ENCODE measurements at places on chromosomes 7 and 10. TPM values are rescaled to one million over a fixed set of nuclear protein-coding genes. Genes with fewer than 3 reads are reported as not detected.
A peak's percentile ranks its signal among the peaks of the same experiment; 100 is the strongest.

DNA sequence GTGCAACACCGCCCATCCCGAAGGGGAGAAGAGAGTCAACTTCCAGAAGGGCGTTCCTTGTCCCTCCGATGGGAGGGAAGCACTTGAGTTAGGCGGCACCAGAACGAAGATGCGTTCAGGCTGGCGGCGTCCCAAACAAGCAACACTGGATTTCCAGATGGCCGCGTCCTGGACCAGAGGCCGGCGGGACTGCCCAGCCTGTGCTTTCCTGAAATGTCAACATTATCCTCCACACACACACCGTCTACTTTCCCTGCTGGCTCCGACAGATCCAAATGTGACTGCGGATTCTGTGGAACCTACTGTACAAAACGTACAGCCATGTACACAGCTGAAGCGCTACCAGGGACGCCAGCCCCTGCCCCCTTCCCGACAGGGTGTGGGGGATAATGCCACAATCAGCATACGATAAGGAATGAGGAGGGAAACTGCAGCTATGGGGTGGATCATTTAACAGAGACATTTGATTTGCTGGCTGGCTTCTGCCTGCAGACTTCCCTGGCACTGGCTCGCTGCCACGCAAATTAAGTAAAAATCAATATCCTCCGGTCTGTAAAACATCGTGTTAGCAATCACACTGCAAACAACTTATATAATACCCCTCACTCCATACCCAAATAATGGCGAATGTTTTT, 82.1 kb downstream of the ZRANB1 start:
- no peak for DNase-seq
- H3K4me1 ChIP-seq: peaks cover 9% of the 10 kb centered on the region
- H3K36me3 ChIP-seq: no peaks in the 10 kb centered on the region
- H3K27me3 ChIP-seq: no peaks in the 10 kb centered on the region
- H3K27ac ChIP-seq: no peak overlapping the region

- no peaks in the 10 kb centered on the region for H3K36me3 ChIP-seq
- H3K27ac ChIP-seq: no peak overlapping the region
- no peaks in the 10 kb centered on the region for H3K27me3 ChIP-seq
- no peak overlapping the region for H3K4me3 ChIP-seq
- no peaks in the 10 kb centered on the region for H3K4me1 ChIP-seq
- DNase-seq: no peak
These were observed 38.8 kb downstream of the VPS41 start for GRCh38 chr7:38870147-38870546.

DNA sequence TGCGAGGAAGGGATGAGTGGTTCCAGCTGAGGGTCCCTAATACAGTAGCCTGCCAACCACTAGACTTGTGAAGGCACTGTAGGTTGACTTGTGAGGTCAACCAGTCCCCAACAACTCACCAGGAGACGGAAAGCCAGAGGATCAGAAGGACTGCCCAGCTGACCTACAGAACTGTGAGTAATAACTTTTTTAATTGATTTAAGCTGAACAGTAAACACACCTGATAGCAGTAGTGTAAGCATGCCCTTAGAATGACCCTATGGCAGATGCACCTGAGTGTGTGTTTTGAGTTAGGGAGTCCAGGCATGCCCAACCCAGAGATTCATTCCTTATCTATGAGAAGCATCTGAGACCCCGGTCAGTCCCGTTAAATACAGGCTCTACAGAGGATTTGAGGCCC, 14.1 kb downstream of the PRLHR start:
- no peak overlapping the region for H3K4me3 ChIP-seq
- DNase-seq: no peak
- no peaks in the 10 kb centered on the region for H3K36me3 ChIP-seq
- H3K27me3 ChIP-seq: peaks cover 9% of the 10 kb centered on the region

DNA sequence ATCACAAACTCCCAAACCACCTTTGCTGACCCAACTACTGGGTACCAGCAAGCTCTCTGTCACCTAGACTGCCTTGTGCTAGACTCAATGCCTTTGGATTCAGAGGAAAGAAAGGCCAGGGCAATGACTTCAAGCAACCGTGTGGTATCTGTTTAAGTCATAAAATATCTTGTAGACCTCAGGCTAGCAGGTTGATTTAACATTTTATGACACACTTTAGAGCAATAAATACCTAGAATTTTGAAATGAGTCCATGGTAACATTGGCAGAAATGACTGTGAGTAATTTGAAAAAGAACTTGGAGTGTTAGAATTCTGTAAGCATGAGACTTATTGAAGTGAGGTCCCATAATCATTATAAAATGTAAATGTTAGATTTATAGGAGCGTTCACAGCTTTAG, 87.2 kb downstream of the TWIST1 start:
- peaks cover 5% of the 10 kb centered on the region for H3K4me1 ChIP-seq
- H3K27me3 ChIP-seq: no peaks in the 10 kb centered on the region
- no peak overlapping the region for H3K4me3 ChIP-seq
- no peaks in the 10 kb centered on the region for H3K36me3 ChIP-seq
- H3K27ac ChIP-seq: no peak overlapping the region

- no peak for DNase-seq
- no peaks in the 10 kb centered on the region for H3K36me3 ChIP-seq
- no peaks in the 10 kb centered on the region for H3K27me3 ChIP-seq
- H3K4me3 ChIP-seq: no peak overlapping the region
- no peaks in the 10 kb centered on the region for H3K4me1 ChIP-seq
- H3K27ac ChIP-seq: no peak overlapping the region
These were observed 28.9 kb downstream of the XRCC2 start for GRCh38 chr7:152647009-152647408.

DNA sequence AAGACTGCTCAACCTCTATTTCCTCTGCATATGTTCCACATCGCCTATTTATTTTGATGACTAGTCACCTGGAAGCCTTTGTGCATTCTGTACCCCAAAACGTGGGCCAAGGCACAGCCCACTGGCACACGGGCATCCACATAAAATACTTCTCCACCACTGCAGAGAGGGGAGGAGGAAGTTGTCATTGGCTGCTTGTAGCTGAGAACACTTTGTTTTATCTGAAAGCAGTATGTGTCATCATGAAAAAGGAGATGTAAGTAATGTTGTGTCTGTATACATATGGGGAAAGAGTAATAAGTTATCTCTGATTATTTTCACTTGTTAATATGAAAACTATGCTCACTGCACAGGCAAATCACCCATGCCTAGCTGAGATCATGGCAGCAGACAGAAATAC, 48.2 kb upstream of the AMPH start:
- H3K4me1 ChIP-seq: no peaks in the 10 kb centered on the region
- no peak overlapping the region for H3K4me3 ChIP-seq
- H3K36me3 ChIP-seq: no peaks in the 10 kb centered on the region
- H3K27me3 ChIP-seq: no peaks in the 10 kb centered on the region
- H3K27ac ChIP-seq: no peak overlapping the region
- DNase-seq: no peak

- peaks cover 15% of the 10 kb centered on the region for H3K4me1 ChIP-seq
- H3K27ac ChIP-seq: no peak overlapping the region
- DNase-seq: no peak
- H3K36me3 ChIP-seq: peaks cover 2% of the 10 kb centered on the region
- H3K27me3 ChIP-seq: no peaks in the 10 kb centered on the region
- no peak overlapping the region for H3K4me3 ChIP-seq
These were observed 55.2 kb downstream of the CDK6 start for GRCh38 chr7:92781117-92781720.

GRCh38 chr10:5938291-5938690, 39.1 kb downstream of the IL15RA start:
- peaks cover 2% of the 10 kb centered on the region for H3K4me1 ChIP-seq
- H3K27ac ChIP-seq: no peak overlapping the region
- no peak for DNase-seq
- H3K4me3 ChIP-seq: no peak overlapping the region
- H3K36me3 ChIP-seq: peaks cover 26% of the 10 kb centered on the region

GRCh38 chr10:130010653-130011052, 46.6 kb upstream of the EBF3 start:
- H3K36me3 ChIP-seq: no peaks in the 10 kb centered on the region
- no peaks in the 10 kb centered on the region for H3K4me1 ChIP-seq
- H3K27ac ChIP-seq: no peak overlapping the region
- DNase-seq: no peak
- H3K4me3 ChIP-seq: no peak overlapping the region
- H3K27me3 ChIP-seq: no peaks in the 10 kb centered on the region

DNA sequence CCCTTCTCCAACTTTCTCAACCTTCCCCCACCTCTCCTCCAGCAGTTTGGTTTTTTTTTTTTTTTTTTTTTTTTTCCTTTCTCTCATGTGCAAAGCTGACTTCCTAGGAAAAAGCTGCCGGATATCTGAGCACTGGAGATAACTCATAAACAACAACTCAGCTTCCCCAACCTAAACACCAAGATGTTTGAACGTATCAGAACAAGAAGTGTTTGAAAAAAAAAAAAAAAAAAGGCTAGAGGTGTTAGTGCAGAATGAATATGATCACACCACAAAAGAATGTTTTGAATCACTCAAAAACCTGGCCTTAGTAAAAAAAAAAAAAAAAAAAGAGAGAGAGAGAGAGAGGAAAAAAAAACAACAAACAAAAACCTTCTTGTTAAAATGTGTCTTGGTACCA, 11.2 kb downstream of the GATA3 start:
- peak; percentile 70 for DNase-seq
- H3K36me3 ChIP-seq: no peaks in the 10 kb centered on the region
- peaks cover 36% of the 10 kb centered on the region for H3K4me1 ChIP-seq

GRCh38 chr10:124042656-124043309, 50.6 kb downstream of the CHST15 start:
- H3K27ac ChIP-seq: no peak overlapping the region
- no peaks in the 10 kb centered on the region for H3K36me3 ChIP-seq
- peaks cover 18% of the 10 kb centered on the region for H3K27me3 ChIP-seq
- no peak overlapping the region for H3K4me3 ChIP-seq

GRCh38 chr10:60614363-60614762, 163.9 kb upstream of the CDK1 start:
- no peak overlapping the region for H3K4me3 ChIP-seq
- no peaks in the 10 kb centered on the region for H3K27me3 ChIP-seq
- no peaks in the 10 kb centered on the region for H3K36me3 ChIP-seq
- no peak for DNase-seq

- H3K36me3 ChIP-seq: no peaks in the 10 kb centered on the region
- no peak overlapping the region for H3K27ac ChIP-seq
- H3K4me1 ChIP-seq: no peaks in the 10 kb centered on the region
- no peaks in the 10 kb centered on the region for H3K27me3 ChIP-seq
- H3K4me3 ChIP-seq: no peak overlapping the region
- DNase-seq: no peak
These were observed 80.2 kb upstream of the MSRB2 start for GRCh38 chr10:23015021-23015707.

GRCh38 chr10:92880233-92880861, 32.0 kb downstream of the EXOC6 start:
- DNase-seq: peak; percentile 34
- H3K4me3 ChIP-seq: no peak overlapping the region
- no peaks in the 10 kb centered on the region for H3K4me1 ChIP-seq
- H3K27ac ChIP-seq: no peak overlapping the region

DNA sequence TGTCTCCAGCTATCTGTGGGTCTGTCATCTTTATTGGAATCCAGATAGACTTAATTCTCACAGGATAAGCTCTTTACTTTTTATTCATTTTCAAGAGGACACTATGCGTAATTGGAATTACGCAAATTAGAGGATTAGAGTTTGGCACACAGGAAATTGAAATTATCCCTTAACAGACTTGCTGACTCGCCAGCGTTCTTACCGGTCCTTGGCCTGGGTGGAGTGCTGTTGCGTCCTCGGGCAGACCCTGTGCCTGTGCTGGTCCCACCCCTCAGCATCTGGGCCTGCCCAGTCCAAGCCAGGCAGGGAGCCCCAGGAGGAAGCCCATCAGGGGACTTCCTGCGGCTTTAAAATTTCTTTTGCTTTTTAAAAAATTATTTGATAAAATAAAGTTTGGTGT, 101.8 kb downstream of the MKI67 start:
- DNase-seq: no peak
- no peak overlapping the region for H3K4me3 ChIP-seq
- H3K36me3 ChIP-seq: no peaks in the 10 kb centered on the region
- H3K27me3 ChIP-seq: no peaks in the 10 kb centered on the region

- H3K4me3 ChIP-seq: no peak overlapping the region
- H3K4me1 ChIP-seq: no peaks in the 10 kb centered on the region
- H3K27ac ChIP-seq: no peak overlapping the region
- H3K36me3 ChIP-seq: no peaks in the 10 kb centered on the region
These were observed 161.7 kb downstream of the HECW1 start for GRCh38 chr7:43273939-43274719.

GRCh38 chr7:73560109-73560835, 2.8 kb upstream of the BCL7B start:
- H3K27me3 ChIP-seq: no peaks in the 10 kb centered on the region
- peaks cover 11% of the 10 kb centered on the region for H3K4me1 ChIP-seq
- H3K36me3 ChIP-seq: no peaks in the 10 kb centered on the region
- H3K4me3 ChIP-seq: no peak overlapping the region
- peak; percentile 83 for DNase-seq

Gene CUBN
- total RNA-seq: 2.7 TPM

Gene NUPR2
- not detected for total RNA-seq

Gene CRHR2
- not detected for total RNA-seq

Gene OR13A1
- total RNA-seq: not detected

Gene TFR2
- total RNA-seq: 0.50 TPM

Gene WDR91
- 6.6 TPM for total RNA-seq

Gene DDC
- not detected for total RNA-seq

Gene NUTM2B
- 0.70 TPM for total RNA-seq

Gene NANOS1
- 3.0 TPM for total RNA-seq

Gene CUX1
- 50.6 TPM for total RNA-seq
